Sciatic nerve (tissue), 2 donors: ENCODE measurements at places on chromosomes 3 and 15. TPM values are rescaled to one million over a fixed set of nuclear protein-coding genes. Genes with fewer than 3 reads are reported as not detected.

DNA sequence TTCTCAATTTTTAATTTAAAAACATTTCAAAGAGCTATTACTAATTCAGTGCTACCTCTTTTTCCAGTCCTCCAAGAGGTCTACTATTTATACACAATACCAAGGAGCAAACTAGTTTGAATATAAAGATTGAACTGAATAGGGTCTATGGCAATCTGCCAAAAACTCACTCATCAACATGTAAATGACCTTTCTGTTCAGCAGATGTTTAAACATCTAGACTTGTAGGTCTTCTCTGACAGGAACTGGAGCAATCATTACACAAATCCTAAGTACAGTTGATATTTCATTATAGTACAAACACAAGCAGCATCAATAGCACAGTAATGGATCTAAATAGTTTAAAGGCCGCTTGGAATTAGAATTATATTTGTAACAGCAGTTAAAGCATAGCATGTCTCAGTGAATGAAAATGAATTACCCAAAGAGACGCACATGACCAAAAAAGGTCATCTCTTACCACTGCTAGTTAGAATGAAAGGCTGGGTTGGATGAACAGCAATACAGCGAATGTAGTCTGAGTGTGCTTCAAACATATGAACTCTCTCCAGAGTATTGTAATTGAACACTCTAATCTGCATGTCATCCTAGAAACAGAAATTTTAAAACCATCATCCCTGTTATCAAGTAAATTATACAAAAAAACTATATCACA, 10.7 kb downstream of the COPB2 start:
- no peak for DNase-seq

The TM4SF18 gene
- total RNA-seq, result 11.8 TPM

The FSIP1 gene
- 0.85 TPM for total RNA-seq

The TTBK2 gene
- total RNA-seq, result 34.7 TPM

- DNase-seq, result no peak
Observed at GRCh38 chr3:192352142-192352541, 375.2 kb downstream of the FGF12 start.

DNA sequence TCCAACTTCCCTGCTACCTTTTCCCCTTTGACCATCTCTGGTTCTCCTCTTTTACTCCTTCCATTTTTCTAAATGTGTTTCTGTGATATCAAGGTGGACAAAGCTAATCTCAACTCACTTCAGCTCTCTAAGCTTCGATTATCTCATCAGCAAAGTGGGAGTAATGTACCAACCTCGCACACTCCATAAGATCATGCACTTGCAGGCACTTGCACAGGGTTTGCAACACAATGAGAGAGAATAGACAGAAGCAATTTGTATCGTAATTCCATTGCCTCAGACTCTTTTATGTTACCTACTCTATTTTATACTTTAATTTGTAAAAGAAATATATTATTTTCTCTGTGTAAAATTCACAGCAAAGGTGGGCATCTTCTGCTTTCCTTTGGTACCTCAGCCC, 7.0 kb upstream of the POLQ start:
- DNase-seq, result no peak

DNA sequence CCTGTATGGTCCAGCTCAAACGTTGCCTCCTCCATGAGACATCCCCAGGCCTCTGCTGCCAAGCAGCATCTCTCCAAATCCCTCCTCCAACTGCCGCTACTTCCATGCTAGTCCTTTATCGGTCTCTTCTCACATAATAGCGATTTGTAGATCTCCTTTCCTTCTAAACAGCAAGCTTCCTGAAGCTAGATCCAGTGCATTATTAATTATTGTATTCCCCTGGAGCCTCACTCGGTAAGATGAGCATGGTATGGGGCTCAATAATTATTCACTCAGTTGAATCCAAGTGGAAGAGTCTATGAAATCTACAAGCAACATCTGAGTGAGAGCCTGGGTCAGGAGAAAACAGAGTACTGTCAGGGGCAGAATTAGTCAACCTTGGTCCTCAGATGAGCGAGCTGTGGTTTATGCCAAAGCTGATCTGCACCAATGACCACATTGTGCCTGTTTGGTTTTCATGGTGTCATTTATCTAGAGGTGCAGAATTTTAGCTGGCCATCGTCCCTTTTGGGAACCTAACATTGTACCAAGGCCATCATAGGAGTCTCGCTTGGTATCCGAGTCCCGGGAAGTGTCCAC, 93.8 kb upstream of the UBE2E1 start:
- DNase-seq, result no peak

DNA sequence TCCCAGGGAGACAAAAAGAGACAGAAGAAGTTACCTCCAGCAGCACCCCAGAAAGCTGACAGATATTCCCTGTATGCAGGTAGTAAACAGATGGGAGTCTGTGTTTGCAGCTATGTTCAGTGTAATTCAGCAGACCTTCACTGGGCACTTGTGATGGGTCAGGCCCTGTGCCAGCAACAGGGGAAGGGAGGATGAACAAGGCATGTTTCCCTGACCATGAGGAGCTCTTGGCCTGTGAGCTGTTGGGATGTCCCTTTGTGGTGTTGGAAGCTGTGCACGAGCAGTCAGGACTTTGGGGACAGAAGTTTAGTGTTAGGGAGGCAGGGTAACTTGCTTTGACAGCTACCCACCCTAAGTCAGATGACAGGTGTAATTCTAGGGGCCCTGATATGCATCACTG, 106.0 kb upstream of the TRIM42 start:
- DNase-seq, result no peak

DNA sequence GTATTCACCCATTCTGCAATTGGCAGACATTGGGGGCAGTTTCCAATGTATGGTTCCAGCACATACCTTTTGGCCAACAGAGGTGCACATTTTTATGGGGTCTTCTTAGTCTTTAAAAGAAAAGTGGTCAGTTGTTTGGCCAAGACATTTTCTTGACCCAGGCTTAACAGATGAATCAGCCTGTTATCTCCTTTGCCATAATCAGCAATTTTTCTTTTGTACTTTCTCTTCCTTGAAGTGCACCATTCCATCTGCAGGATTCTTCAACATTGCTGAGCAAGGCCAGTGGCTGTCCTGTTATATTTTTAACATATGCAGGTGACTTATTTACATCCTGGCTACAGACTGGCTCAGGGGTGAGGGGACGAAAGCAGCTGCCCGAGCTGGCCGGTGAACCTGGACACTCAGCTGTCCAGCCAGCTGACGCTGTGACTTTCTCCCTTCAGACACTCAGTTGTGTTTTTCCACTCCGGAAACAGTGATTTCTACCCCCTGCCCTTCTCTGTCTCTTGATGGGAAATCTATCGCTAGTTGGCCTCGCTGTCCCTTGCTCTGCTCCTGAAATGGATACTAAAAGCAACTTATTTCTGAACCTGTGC, 96.5 kb upstream of the TNFAIP8L3 start:
- no peak for DNase-seq

DNA sequence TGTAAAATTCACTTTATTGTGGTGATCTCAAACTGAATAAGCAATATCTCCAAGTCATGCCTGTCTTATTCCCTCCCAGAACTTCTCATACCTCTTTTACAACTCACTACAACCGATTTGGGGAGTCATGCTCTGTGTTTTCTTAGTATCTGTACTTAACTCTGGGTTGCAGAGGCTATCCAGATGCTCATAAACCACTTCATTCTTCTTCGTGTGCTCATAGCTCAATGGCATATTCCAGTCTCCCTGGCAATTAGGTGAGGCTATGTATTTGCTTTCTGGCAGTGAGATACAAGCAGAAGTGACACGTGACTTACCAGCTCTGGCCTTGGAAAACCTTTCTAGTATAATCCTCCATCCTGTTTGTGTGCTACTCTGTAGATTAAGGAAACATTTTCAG, 360.9 kb downstream of the ZNF385D start:
- DNase-seq, result no peak

- DNase-seq, result no peak
Observed at GRCh38 chr3:127137113-127137512, 55.8 kb upstream of the PRR23E start.

GRCh38 chr15:90901175-90902039, 1.7 kb upstream of the MAN2A2 start:
- DNase-seq, result no peak

- DNase-seq, result no peak
Observed at GRCh38 chr3:7999384-7999783, 502.2 kb upstream of the LMCD1 start.

DNA sequence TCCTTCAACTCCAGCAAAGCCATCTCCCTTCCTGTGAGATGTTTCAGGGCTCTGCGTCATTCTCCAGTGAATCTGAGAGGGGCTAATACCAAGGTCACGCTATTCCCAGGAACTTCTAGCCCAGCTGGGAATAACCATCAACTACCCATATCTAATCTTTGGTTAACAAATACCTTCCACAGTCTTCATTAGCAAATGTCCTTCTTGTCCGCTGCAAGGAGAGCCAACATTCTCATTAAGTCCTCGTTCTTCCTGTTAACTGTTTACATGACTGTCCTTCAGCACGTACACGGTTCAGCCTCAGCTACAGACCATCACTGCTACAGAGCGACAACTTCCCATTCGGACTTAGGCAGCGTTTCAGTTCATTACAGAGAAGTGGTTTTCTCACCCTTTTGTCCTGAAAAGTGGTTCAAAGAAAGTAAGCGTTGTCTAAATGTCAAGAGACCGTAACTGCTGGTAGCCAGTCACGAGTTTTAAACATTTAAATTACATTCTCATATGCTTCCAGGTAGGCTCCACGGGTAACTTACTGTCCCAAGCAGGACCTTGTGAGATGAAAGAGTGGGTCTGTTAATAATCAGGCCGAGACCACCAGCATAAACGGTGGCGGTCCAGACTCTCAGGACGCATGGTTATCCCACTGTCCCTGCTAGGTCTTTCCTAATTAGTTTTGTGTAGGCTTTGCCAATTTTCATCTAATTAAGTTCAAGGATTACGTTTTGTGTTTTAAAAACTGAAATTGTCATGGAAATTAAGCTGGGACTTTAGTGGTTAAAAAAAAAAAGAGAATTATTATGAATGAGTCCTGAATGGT, 63.8 kb downstream of the CHSY1 start:
- DNase-seq, result no peak

DNA sequence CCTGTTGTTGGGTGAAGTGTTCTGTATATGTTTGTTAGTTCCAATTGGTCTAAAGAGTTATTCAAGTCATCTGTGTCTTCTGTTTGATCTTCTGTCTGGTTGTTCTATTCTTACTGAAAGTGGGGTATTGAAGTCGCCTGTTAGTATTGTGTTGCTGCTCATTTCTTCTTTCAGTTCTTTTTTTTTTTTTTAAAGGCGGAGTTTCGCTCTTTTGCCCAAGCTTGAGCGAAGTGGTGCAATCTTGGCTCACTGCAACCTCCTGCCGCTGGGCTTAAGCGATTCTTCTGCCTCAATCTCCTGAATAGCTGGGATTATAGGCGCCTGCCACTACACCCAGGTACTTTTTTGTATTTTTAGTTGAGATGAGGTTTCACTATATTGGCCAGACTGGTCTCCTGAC, 23.5 kb downstream of the PFN2 start:
- no peak for DNase-seq

GRCh38 chr3:85560088-85560785, 601.4 kb downstream of the CADM2 start:
- DNase-seq, result peak; percentile 59

The GOLGB1 gene
- 73.4 TPM for total RNA-seq

DNA sequence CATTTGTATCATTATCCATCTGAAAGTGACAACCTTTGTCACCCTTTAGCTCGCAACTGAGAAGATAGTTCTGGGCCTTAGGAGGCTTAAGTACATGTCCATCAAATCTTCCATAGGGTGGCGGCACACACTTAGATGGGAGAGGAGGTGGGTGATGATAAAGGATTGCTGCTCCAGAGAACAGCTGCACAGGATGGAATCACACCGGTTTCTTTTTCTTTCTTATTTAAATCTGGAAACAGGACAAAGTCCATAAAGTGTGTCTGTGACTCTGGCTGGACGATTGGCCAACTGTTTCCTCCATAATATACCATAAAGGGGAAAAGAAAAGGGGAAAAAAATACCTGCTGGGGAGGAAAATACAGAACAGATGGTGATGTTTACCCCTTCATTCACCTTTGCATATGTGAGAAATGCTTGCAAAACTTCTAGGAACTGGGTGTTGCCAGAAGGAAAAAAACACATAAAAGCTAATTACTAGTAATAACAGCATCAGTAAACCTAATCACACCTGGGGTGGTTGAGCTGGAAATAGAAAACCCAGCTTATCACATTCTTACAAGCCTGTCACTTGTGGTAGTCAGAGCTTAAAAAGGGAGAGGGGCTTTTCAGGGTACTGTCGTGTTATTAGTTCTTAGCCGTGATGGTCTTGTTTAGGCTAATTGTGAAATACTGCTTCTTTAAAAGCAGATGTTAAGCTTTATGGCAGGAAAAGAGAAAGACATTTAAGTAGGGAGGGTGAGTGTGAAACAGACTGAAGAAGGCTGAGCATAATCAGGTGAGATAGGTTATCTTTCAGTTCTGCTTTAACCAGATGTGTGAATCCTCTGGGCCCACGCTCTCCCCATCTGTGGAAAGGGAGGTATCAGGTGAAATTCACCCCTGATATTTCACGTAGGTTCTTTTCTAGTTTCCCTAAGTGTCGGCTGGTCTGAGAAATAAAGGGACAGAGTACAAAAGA, 16.7 kb downstream of the C2CD4A start:
- no peak for DNase-seq

GRCh38 chr3:195854628-195855294, 43.0 kb upstream of the MUC4 start:
- no peak for DNase-seq

DNA sequence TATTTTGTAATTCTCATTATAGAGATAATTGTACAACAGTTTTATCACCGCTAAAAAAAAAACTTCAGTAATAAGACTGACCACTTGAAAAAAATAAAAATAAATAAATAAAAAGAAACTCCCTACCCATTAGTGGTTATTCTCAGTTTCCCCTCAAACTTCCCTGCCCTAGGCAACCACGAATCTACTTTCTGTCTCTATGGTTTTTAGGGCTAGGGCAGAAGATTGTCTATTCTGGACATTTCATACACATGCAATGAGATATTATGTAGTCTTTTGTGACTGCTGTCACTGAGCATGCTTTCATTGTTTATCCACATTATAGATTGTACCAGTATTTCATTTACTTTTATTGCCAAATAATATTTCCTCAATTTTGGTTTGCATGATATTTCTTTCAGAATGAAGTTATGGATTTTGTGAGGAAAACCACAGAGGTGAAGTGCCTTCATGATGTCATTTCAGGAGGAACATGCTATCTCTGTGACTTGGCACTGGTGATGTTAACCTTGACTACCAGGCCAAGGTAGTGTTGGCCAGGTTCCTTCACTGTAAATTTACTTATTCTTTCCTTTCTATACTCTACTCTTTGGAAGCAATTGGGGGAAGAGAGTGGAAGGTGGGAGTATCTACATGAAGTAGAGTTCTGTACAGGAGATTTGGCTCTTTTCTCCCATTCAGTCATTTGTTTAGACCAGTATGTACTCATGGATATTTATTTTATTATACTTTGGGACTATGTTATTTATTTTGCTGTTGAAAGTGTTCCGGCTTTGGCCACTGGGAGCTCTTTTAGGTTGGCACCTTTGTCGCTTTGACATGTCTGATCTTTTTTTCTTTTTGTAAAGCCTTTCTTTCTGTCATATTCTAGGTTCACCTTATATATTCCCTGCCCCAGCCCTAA, 86.3 kb downstream of the GMPS start:
- DNase-seq, result no peak
